ENCODE measurements at places on chromosomes 1 and 21. TPM values are rescaled to one million over a fixed set of nuclear protein-coding genes. Genes with fewer than 3 reads are reported as not detected.

The CFAP107 gene
- not detected for total RNA-seq

The OR2W3 gene
- total RNA-seq: not detected

The DMRTA2 gene
- not detected for total RNA-seq

The DDR2 gene
- 0.26 TPM for total RNA-seq

The OR6N1 gene
- total RNA-seq: not detected

The LRRC71 gene
- total RNA-seq: not detected

The DCST1 gene
- total RNA-seq: not detected

The AGBL4 gene
- total RNA-seq: not detected

The AJAP1 gene
- 0.15 TPM for total RNA-seq

The ADCY10 gene
- total RNA-seq: not detected

The S100A12 gene
- total RNA-seq: not detected

DNA sequence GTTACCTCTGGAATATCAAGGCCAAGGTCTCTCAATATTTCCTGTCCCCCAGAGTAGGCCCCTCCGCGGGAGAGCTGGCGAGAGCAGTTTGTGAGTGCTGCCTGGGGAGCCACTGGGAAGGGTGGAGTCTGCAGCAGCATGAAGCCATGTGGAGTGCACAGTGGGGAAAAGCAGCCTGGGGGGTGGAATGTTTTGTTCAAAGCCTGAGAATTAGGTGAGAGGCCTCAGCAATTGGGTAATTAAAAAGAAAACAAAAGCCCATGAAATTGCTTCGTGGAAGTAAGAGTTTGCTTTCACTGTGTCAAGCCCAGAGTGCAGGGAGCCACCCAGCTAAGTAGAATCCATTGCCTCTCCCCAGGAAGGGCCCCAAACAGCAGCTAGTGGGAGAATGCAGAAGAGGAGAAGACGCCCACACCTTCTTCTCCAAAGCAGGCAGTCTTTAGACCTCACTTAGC lies 30.2 kb upstream of the DISC1 start:
- H3K27me3 ChIP-seq: no peaks in the 10 kb centered on the region
- H3K36me3 ChIP-seq: no peaks in the 10 kb centered on the region
- no peak for DNase-seq
- no peak overlapping the region for H3K4me3 ChIP-seq
- H3K4me1 ChIP-seq: peaks cover 13% of the 10 kb centered on the region

DNA sequence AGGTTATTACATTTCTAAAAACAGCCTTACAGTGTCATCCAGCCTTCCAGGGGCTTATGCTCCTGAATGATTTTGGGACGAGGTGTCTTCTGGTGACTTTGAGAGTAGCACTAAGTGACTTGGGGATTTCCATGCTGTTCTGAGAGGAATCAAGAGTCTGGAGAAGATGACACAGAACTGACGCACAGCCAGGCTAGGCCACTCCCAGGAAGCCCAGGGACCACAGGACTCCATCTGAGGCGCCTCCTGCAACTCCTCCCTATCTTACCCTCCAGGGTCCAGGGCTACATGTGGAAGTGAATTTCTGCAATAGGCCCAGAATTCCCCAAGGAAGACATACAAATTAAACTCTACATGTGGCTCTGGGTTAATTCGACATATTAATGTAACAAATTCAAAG lies 92.5 kb downstream of the SLC25A24 start:
- H3K4me3 ChIP-seq: no peak overlapping the region
- peak overlapping the region; percentile 71 for H3K27ac ChIP-seq
- peak; percentile 76 for DNase-seq
- H3K27me3 ChIP-seq: no peaks in the 10 kb centered on the region
- H3K4me1 ChIP-seq: peaks cover 15% of the 10 kb centered on the region

GRCh38 chr1:60108196-60108595 lies 34.6 kb upstream of the C1orf87 start:
- H3K4me3 ChIP-seq: no peak overlapping the region
- no peak for DNase-seq
- no peaks in the 10 kb centered on the region for H3K36me3 ChIP-seq

DNA sequence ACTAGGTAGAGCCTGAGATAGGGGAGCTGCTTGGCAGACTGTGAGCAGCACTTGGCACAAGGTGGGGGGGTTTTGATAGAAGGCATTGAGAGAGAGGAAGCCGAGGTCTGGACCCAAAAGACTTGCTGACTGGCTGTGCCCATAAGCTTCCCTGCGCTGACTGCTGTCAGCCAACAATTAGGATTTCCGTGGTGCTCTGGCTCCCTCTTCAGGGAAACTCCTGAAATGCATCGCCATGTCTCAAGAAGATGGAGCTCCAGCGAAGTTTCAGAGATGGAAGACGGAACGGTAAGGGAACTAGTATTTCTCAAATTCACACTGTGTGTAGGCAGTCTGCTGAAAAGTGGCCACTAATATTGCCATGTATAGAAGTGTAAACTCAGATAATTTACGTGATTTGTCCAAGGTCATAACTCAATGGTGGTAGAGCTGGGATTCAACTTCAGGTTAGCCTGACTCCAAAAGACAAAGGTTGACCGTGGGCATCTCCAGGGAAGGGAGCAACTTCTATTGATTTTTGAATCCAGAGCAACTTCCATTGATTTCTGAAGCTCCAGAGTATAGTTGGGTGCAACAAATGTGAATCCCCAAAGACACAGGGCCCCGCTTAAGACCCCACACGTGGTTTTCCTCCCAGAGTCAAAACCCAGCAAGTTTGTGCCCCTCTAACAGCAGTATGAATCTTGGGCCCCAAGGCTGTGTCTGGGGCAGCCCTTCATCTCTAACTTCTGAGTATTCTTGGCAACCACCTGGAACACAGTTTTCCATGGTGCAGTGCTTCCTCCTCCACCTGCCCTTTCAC lies 44.5 kb upstream of the CRNN start:
- no peaks in the 10 kb centered on the region for H3K36me3 ChIP-seq
- no peak overlapping the region for H3K4me3 ChIP-seq
- DNase-seq: peak; percentile 92

DNA sequence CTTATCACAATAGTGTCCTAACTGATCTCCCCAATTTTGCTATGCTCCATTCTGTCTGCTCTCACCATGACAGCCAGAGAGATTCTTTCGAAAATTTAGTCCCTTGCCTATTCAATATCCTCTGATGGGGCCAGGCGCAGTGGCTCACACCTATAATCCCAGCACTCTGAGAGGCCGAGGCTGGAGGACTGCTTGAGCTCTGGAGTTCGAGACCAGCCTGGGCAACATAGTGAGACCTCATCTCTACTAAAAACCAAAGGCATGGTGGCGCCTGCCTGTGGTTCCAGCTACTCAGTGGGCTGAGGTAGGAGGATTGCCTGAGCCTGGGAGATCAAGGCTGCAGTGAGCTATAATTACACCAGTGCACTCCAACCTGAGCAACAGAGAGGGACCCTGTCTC lies 16.1 kb upstream of the PDZK1IP1 start:
- no peak for DNase-seq
- peaks cover 7% of the 10 kb centered on the region for H3K27me3 ChIP-seq
- H3K4me3 ChIP-seq: no peak overlapping the region

DNA sequence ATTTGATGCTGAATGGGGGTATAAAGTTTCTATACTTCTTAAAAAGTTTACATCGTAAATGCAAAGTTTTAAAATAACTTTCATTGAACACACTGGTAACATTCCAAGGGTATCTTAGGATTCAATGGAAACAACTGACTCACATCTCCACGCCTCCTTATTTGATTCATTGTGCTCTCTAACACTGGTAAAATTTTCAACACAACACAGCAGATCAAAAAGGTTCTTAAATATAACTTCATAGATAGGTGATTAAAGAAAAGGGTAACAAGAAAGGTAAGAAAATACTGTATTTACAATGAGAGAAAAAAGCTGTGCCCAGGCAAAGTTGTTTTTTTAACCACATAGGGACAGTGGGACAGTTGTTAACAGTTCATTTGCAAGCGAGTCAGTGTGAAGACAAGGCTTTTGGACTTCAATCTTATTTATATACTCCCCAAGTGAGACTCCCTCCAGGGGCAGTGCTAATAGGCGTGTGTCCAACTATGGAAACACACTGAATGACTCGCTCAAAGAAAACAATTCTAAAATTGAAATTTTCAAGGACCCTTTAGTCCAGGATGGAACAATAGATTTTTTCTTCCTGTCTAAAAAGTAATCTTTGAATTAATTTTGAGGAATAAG lies 140.5 kb downstream of the TIAM1 start:
- no peaks in the 10 kb centered on the region for H3K27me3 ChIP-seq
- peaks cover 13% of the 10 kb centered on the region for H3K4me1 ChIP-seq
- H3K27ac ChIP-seq: no peak overlapping the region
- no peak for DNase-seq

DNA sequence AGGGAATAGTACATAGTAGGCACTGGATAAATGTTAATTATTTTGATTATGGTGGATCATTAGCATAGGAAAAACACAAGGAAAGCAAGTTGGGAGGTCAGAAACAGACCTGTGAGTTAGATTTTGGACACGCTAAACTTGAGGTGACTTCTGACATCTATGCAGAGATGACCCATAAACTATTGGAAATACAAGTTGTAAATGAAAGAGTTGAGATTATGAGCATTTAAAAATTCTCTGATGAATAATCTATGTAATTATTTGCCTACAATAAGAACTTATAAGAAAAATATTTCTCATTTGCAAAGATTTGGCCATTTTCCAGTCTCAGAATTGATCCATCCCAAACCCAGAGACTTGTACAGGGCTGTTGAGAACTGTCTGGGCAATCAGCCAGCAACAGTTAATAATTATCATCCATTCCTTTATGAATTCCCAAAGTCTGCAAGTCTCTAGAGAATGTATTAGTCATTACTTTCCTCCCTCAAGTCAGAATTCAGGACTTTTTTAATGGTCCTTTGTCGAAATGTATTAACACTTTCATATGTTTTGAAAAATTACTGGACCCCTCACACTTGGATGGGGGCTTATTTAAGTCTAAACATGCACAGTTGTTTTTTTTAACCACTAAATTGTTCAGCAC lies 19.4 kb upstream of the SLAMF6 start:
- DNase-seq: no peak
- no peak overlapping the region for H3K4me3 ChIP-seq
- H3K4me1 ChIP-seq: peaks cover 56% of the 10 kb centered on the region
- H3K27me3 ChIP-seq: no peaks in the 10 kb centered on the region
- peaks cover 4% of the 10 kb centered on the region for H3K36me3 ChIP-seq

- H3K27me3 ChIP-seq: no peaks in the 10 kb centered on the region
- H3K36me3 ChIP-seq: no peaks in the 10 kb centered on the region
Measured at GRCh38 chr1:74857676-74858075, 124.7 kb downstream of the TYW3 start.

- H3K4me1 ChIP-seq: no peaks in the 10 kb centered on the region
- H3K27ac ChIP-seq: no peak overlapping the region
- H3K4me3 ChIP-seq: no peak overlapping the region
- H3K27me3 ChIP-seq: peaks cover 2% of the 10 kb centered on the region
- DNase-seq: no peak
Measured at GRCh38 chr1:176858433-176858916, 306.0 kb downstream of the ASTN1 start.

DNA sequence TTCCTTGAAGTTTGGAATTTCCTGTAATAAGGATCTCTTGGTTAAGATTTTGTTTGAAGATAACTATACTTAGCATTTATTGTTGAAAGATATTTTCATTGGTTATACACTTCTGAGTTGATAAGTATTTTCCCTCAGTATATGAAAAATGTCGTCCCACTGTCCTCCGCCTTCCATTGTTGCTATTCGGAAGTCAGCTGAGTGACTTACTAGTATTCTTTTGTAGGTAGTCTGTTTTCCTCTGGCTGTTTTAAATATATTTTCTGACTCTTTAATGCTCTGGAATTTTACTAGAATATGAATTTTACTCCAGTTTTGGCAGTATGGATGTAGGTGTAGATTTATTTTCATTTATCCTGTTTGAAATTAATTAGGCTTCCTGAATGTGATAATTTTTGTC lies 498.7 kb upstream of the NFIA start:
- DNase-seq: no peak
- H3K27ac ChIP-seq: no peak overlapping the region
- no peaks in the 10 kb centered on the region for H3K27me3 ChIP-seq

DNA sequence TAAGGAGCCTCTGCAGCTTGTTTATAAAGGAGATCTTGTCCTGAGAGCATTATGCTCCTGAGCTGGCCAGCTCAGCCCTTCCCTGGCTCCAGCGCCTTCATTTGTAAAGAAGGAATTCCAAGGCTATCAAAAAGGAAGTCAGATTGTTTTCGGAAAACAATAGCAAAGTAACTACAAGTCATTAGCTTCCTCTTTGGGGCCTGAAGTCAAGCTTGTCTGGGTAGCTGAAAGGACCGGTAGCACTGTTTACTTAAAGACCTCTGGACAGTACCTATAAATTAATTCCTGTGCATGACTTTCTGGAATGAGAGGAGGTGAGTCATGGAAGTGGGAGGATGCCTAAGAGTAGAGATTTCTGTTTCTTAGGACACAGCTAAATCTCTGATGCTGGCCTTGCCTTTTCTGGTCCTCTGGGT lies 20.7 kb upstream of the GJA5 start:
- no peaks in the 10 kb centered on the region for H3K4me1 ChIP-seq
- no peak overlapping the region for H3K4me3 ChIP-seq
- peaks cover 4% of the 10 kb centered on the region for H3K27me3 ChIP-seq
- no peak overlapping the region for H3K27ac ChIP-seq
- no peaks in the 10 kb centered on the region for H3K36me3 ChIP-seq

DNA sequence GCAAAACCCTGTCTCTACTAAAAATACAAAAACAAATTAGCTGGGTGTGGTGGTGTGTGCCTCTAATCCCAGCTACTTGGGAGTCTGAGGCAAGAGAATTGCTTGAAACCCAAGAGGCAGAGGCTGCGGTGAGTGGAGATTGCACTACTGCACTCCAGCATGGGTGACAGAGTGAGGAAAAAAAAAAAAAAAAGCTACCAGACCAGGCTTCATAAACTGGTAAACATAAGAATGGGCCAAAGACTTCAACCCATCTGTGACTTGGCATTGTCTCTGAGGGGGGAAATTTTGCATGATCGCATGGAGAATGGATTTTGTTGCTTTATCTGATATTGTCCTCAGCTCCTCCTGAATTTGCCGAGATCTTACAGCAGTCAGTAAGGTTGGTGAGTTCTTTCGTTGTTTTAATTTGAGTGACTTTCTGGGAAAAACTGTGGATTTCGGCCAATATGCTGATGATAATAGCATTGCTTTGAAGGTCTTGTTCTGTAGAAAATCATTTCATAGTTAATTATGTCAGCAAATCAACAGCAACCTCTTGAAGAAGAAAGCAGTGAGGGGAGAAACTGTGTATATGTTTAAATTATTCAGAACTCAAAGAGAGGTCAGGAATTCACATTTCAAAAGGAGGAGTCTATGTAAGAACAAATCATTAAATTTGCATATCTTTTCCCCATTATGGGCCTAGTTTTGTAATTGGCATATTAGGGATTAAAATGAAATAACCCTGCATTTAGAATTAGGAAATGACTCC lies 13.1 kb downstream of the FGGY start:
- DNase-seq: no peak
- H3K4me1 ChIP-seq: peaks cover under 1% of the 10 kb centered on the region
- no peak overlapping the region for H3K4me3 ChIP-seq
- H3K36me3 ChIP-seq: peaks cover 10% of the 10 kb centered on the region
- no peak overlapping the region for H3K27ac ChIP-seq

DNA sequence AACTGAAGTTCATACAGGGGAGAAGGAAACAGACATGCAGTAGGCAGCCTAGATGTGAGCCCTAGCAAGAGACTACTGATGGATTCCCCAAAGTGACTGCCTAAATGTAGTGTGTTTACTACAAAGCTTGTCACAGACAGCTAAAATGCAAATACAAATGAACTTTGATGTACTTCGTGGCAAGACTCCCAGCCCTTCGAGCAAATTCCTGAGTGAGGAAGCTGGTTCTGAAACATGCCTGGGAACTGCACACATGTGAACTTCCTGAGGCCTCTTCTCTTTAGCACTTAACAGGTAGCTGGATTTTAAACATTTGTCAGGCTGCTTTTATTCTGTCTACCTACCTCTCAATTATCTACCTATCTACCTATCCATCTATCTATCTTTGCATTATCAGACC lies 6.7 kb upstream of the IRF2BP2 start:
- peaks cover 45% of the 10 kb centered on the region for H3K4me1 ChIP-seq
- H3K36me3 ChIP-seq: no peaks in the 10 kb centered on the region
- H3K27ac ChIP-seq: no peak overlapping the region
- no peak for DNase-seq
- no peaks in the 10 kb centered on the region for H3K27me3 ChIP-seq
